ENCODE measurements at places on chromosomes 7 and 10.

DNA sequence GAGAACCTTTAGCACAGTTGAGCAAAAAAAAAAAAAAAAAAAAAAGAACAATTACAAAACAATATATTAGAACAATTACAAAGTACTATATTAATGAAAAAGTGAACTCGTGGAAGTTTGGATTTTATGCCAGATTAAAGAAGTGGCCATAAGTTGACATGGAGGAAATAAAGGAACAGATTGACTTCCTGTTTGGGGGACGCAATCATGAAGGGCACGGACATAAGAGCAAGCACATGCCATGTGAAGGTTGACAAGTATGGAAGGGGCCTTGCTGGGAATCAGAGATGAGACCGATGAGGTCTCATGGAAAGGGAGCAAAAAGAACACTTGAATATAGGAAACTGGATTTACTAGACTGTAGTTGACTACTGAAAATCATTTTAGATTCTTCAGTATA, 61.7 kb downstream of the ICA1 start:
- DNase-seq = no peak

- no peak for DNase-seq
Measured at GRCh38 chr10:90732581-90732980, 125.3 kb downstream of the HTR7 start.

- DNase-seq = no peak
Measured at GRCh38 chr7:121410829-121411596, 14.9 kb upstream of the FAM3C start.

DNA sequence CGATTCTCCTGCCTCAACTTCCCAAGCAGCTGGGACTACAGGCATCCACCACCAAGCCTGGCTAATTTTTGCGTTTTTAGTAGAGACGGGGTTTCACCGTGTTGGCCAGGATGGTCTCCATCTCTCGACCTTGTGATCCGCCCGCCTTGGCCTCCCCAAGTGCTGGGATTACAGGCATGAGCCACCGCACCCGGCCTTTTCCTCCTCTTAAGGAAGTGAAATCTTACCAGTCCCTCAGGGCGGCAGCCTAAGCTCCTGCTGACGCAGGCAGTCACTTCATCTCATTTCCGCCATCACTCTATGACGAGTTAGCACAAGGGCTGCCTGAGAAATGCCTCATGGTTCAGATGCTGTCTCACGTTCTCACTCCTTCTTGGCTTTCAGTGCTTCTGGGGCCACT, 246.0 kb upstream of the SHH start:
- DNase-seq = no peak

- DNase-seq = no peak
Measured at GRCh38 chr7:131692131-131692960, 135.9 kb upstream of the PODXL start.

- DNase-seq = no peak
Measured at GRCh38 chr7:22649686-22650085, 77.3 kb upstream of the IL6 start.

DNA sequence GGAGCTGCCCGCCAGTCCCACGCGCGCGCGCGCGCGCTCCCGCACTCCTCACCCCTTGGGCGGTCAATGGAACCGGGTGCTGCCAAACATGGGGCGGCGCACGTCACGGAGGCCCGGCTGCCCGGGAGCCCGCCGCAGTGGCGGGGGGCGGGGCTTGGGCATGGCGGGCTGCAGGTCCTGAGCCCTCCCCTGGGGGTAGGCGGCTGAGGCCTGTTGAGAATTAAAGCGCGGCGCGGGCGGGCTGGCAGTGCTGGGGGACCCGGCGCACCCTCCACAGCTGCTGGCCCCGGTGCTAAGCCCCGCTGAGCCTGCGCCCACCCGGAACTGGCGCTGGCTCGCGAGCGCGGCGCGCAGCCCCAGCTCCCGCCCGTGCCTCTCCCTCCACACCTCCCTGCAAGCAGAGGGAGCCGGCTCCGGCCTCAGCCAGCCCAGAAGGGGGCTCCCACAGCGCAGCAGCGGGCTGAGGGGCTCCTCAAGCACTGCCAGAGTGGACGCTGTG, 634.2 kb downstream of the ANKRD7 start:
- DNase-seq = no peak

DNA sequence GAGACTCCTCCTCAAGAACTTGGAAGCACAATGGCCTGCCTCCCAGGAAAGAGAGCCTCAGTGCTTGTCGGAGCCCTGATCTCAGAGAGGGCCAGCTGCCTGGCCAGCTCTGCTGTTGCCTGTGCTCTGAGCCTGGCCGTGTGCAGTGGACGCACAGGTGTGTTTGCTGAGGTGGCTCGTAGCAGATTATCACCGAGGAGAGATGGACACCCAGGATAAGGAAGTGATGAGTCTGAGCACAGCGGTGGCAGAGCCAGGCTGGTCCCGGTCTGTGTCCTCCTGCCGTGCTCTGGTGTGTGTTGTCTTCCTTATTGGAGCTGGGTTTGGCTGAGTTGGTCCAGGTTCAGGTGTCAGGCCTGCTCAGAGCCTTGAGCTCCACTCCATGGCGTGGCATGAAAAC, 208.5 kb downstream of the EBF3 start:
- DNase-seq = no peak

- no peak for DNase-seq
Measured at GRCh38 chr10:123301077-123301857, 147.1 kb downstream of the BUB3 start.

DNA sequence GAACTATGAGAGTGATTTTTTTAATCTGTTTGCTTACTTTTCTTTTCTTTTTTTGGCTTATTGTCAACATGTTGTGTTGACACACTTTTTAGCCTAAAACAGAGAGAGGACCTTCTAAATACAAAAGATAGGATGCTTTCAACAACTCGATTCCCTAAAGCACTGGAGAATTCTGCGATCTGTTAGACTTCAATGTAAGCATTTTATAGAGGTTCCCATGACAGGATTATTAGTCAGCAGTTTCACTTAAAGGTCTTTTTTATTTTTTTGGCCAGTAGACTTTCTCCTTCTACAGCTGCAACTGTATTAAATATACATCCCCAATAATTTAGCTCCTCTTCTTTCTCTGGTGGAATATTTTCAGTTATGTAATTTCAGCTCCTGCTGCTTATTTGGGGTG, 12.7 kb upstream of the NRP1 start:
- no peak for DNase-seq

GRCh38 chr10:2509081-2509531, 558.2 kb upstream of the PFKP start:
- no peak for DNase-seq

DNA sequence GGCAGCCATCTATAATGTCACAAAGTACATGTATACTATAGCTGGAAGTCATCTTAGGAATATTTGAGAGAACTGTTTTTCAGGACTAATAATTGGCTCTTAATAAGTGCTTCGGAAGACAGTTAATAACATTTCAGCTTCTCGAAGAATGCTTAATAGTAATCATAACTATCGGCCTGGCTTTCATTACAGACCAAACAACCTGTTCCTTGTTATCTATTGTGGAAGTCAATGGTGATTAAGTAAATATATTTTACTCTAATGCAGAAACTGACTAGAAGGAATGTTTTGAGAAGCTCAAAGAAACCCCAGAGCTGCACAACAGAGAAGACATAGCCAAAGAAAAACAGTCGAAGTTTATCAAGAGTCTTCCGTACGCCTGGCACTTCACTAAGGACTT, 106.8 kb upstream of the FAM133B start:
- no peak for DNase-seq

DNA sequence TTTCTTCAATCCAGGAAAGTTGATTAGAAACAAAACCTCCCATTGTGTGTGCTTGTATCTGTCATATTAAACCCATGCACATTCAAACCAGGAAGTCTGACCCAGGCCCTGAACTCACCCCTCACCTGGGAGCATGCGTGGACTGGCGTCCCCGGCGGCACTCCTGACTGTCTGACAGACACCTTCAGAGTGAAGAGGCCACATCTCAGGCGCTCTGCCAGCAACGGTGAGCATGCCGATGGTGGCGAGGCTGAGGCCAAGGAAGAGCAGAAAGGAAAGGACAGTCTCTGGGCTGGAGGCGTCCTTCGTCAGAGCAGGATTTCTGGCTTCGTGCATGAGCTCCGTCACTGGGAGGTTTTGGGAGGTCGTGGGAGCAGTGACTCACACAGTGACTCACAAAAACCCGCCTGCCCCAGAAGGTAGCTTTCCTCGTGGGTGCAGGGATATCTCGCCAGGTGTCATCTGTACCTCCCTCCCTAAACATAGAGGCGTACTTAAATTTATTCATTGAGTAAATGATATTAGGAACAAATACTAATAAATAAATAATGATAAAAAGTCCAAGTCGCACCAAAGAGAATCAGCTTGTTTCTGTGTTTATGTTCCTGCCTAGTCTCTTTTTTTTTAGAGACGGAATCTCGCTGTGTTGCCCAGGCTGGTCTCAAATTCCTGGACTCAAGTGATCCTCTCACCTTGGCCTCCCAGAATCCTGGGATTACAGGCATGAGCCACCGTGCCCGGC, 13.5 kb downstream of the IQCE start:
- DNase-seq = no peak

DNA sequence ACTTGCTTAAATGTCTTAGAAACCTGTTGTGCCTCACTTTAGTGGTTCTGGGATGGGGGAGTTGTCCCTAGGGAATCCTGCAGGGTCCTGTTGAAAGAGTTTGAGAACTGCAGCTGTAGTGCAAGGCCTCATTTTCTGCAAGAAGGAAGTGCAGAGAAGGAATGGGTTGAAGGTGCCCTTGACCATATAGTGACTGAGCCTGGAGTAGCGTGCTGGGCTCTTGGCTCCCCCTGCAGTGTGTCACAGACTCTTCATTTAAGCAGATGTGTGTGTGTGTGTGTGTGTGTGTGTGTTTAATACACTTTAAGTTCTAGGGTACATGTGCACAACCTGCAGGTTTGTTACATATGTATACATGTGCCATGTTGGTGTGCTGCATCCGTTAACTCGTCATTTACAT, 92.2 kb downstream of the GRK5 start:
- DNase-seq = no peak

DNA sequence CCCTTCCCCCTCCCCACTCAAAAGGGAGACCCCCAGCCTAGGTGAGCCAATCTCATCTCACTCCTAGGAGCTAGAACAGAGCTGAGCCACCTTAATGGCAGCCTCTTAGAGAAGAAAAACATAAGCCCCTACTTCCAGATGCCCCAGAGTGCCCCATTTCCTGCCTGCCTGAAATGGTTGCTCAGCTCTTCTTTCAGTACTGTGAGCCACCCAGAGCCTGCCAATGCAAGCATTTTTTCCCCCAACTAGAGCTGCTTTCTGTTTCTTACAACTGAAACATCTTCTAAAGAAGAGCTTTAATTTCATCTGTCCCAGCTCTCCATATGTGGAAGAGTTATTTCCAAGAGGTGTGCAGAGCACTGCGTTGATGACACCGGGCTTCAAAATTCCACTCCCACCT, 136.7 kb downstream of the PLPP4 start:
- DNase-seq = no peak

DNA sequence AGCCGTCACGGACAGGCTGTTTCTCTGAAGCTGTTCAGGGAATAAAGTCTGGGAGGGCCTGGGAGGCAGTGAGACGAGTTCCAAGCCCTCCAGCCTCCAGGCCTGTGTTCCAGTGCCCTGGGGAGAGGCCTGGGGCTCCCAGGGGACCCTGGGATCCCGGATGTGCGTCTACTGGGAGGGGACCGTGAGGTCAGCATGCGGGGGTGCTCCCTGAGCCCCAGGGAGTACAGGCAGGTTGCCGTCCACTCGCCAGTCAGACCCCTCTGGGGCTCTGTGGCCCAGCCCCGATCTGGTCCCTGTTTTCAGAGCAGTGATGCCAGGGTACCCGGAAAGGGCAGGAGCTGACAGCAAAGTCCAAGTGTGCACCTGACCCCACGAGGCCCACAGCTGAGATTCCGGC, 80.9 kb upstream of the DNAAF5 start:
- DNase-seq = no peak

- no peak for DNase-seq
Measured at GRCh38 chr7:156650042-156650441, 9.5 kb downstream of the RNF32 start.

- DNase-seq = no peak
Measured at GRCh38 chr10:992467-992866, 4.2 kb downstream of the GTPBP4 start.

DNA sequence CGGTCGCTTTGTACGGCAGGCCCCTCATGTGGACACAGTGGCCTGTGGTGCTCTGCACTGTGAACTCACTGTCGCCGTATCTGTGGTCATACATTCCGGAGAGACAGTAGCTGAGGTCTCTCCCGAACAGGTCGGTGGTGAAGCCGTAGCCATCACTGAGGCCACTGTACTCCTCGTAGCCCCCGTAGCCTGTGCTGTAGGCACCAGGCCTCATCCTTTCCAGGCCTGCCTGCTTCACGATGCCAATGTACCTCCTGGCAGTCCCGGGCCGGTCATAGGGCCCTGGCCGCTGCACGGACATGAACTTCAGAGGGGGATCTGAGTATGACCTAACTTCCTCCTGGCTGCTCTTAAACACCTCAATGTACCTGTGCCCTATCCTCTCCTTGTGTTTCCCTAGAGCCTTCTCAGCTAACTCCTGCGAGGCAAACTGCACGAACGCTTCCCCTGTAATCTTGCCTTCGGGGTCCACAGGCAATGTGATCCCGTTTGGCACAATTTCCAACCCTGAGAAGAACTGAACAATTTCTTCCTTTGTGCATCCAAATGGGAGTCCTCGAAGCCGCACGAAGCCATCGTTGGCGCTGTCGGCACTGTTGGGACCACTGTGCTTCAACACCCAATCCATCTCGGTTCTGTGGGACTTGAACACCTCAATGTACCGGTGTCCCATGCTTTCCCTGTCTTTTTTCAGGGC, 15.7 kb downstream of the FXYD4 start:
- DNase-seq = no peak

DNA sequence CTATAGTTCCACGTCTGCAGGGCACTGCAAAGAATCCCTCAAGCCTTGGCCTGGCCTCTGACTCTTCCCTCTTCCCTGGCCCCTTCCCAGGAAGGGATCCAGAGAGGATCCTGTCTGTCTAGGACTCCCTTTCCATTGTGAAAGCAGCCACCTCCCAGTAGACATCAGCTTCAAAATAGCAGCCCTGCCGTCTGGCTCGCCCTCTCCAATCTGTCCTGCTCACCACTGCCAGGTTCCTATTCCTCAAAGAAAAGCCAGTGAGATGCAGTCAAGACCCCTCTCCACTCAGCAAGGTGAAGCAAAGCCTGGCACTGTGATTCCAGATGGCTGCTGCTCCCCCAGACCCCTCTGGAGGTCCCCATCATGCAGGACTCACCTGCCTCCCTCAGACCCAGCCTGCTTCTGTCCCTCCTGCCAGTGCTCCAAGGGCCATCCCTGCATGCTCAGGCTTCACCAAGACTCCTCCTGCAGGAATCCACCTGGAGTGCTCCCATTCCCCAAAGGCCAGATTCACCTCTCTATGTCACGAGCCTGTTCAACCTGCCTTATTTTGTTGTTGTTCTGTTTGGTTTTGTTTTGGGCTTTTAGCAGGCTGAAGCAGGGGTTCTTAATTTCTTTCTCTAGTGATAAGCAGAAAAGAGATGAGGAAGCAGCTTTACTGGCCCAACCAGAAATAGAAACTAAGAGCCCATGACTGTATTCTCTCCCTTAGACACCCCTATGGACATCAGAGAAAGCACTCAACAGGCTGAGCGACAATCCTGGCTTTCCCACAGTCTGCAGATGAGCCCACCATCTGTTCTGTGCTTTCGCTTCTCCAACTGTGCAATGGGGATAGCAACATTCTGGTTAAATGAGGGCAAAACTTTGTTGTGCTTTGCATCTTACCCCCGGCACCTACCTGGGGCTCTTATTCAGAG, 305.1 kb downstream of the GRID1 start:
- DNase-seq = no peak

- DNase-seq = no peak
Measured at GRCh38 chr7:43450894-43451293, 132.0 kb upstream of the STK17A start.

Measured in keratinocyte (primary cell).